Sciatic nerve (tissue), 2 donors: ENCODE measurements at places on chromosomes 3 and 15.

- DNase-seq = no peak
Measured at GRCh38 chr3:9786825-9787669, 5.2 kb downstream of the TADA3 start.

- DNase-seq = peak; percentile 30
Measured at GRCh38 chr3:186994000-186994955, 64.0 kb downstream of the ST6GAL1 start.

- no peak for DNase-seq
Measured at GRCh38 chr3:129689036-129689435, 82.6 kb upstream of the PLXND1 start.

DNA sequence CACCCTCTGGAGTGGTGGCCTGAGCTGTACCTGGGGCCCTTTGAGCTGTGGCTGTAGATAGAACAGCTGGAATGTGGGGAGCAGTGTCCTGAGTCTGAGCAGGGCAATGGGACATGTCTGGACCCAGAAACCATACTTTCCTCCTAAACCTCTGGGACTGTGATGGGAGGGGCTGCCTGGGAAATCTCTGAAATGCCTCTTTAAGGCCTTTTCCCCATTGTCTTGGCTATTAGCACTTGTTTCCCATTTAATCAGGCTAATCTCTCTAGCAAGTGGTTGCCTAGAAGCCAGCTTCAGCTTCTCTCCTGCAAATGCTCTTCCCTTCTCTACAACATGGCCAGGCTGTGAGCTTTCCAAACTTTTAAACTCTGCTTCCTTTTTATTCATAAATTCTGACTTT, 58.5 kb upstream of the SPATA16 start:
- no peak for DNase-seq

GRCh38 chr15:40959331-40960141, 6.3 kb downstream of the CHAC1 start:
- no peak for DNase-seq

- no peak for DNase-seq
Measured at GRCh38 chr15:50190723-50191122, 8.7 kb downstream of the SLC27A2 start.

GRCh38 chr15:22978691-22979237, 1.4 kb downstream of the CYFIP1 start:
- peak; percentile 36 for DNase-seq

DNA sequence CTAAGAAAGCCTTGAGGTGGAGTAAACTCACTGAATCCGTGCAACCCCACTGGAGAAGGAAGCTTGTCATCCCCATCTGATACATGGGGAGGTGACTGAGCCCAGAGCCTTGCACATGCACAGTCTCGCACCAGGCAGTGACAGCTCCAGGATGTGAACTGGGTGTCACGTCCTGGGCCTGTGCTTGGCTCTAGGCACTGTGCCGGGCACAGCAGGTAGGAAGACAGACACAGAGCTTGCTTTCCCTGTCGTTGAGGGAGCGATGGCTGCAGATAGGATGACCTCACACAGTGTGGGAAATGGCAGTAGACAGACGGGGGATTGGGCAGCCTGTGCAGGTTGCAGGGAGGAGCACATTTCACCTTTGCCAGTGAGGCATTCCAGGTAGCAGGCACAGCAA, 12.2 kb upstream of the ATP2B2 start:
- DNase-seq = peak; percentile 19

DNA sequence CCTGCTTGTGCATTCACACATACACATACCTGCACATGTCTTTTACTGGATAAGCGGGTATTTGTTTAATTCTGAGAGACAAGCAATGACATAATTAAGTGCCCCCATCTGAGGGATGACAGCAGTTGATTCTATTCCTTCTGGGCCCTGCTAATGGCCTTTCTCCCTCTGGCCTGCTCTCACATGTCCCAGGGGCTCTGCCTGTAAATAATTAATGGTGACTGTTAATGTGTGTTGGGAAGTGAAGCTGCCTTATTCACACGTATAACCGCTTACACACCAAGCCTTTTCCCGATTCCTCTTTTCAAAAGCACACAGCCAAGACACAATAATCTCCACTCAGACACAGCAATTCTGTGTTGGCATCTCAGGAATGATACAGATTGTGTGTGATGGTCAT, 47.8 kb downstream of the LRRK1 start:
- DNase-seq = no peak

DNA sequence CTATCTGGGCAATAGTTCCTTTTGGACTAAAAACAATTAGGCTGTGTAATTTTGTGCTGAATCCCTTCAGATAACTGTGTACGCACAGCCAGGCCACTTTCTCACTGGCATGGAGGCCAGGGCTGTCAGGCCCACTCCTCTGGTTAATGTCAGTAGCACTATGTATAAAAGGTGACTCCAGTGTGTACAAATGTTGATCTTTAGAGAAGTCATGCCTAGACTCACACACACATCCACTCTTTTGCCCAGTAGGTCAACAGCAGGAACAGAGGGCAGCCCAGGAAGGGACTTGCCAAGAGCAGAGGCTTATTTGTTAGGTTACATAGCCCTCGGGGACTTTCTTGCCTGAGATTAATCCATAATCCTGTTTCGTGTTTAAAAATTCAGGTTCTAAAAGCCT, 416.6 kb upstream of the WNT5A start:
- no peak for DNase-seq

DNA sequence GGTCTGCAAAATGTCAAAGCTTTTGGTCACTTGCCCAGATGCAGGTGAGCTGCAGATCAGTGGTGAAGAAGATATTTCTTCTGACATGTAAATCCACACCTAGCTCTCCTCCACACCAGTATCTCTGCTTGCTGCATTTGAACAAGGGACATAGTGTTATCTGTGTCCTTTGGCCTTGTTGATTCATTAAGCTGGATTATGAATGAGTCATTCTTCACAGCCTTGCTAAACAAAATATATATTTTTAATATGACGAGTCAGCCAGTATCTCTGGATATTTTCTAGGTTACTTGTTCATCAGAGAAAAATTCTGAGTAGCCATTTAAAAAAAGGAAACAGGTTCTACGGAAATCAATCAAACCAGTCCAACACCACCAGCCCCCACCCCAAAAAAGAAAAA, 190.6 kb upstream of the ADAMTS9 start:
- no peak for DNase-seq

DNA sequence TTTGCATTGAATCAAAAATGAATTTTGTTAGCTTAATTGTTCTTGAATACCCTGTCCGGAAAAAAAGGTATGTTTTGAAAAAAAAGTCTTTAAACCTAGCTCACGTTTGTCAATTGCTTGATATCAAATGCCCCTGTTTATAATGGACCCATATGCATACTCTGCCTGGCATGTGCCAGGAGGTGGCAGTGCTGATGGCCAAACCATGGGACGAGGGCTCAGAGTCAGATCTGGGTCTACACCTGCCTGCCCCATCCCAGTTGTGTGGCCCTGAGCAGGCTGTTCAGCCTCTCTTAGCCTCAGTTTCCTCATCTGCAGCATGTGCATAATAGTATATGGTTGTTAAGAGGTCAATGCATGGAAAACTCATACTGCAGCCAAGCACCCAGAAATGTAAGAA, 38.8 kb downstream of the PRKCD start:
- no peak for DNase-seq

DNA sequence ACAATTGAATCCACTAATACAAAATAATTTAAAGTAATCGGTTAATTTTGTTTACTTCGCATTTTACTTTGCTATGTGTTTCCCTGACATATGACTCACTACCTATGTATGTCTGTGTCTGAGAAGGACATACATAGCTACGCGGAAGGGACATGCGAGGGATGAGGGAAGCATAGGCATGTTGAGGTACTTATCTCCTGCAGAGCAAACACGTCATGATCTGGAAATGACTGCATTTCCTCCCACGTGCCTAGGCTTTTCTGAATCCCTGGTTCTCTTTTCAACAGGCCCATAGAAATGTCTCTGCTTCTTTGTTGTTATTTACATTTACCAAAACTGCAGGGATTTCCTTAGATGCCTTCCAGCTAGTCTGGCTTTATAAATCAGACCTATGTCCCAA, 27.5 kb downstream of the ALCAM start:
- no peak for DNase-seq

DNA sequence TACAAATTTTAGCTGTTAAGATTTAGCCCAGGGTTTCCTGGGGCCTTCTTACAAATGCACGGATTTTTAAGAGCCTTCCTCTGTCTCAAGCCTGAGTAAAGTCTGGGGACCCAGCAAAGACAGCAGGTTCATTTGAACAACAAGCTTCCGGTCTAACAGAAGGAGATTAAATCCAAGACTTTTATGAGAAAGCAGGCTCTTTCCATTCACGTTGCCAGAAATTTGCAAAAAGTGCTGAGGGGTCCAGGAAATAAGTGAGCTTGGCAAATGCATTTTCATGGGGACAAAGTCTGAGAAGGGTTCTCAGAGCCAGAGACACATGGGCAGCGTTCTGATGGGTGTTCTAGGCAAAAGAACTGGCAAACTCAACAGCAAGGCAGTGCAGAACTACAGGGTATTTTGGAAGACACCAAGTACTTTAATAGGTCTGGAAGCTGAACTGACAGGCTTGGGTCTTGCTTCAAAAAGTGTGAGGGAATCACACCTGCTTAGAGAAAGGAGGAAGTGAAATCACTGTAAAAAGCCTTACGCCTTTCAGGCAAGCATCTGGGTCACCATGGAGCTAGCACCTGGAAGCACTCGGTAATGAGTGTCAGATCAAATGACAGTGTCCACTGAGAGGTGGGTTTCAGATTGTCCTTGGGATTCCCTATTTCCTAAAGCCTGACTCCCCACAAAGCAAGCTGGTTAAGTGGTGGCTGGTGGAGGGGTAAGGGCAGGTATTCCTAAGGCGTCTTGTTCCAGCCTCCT, 115.8 kb upstream of the ARHGEF3 start:
- DNase-seq = no peak

- no peak for DNase-seq
Measured at GRCh38 chr3:46298871-46299607, 54.9 kb upstream of the CCR2 start.

DNA sequence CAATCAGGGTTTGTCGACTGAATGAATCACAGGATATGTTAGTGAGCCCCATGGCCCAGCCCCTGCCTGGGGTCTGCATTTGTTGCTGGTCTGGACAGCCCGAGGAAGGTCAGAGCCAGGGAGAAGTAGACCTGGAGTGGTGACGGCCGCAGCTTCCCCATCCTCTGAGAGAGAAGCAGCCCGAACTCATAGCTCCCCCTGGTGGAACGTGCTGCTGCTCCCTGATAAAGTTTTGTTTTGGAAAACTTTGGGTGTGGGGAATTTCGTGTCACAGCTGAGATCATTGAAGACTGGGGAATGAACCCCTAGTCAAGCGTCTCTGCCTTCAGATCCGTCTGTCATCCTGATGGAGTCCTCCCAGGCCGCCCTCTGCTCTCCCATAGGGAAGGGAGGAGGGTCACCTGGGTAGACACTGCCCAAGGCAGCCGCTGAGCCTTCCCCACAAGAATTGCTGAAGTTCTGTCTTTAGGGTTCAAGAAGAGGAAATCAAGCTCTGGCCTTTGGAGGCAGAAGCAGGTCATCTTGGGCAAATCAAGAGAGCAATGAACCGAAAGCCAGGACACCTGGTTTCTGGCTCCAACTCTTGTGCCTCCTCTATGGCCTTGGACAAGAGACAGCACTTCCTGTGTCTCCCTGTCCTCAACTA, 60.5 kb downstream of the GLDN start:
- no peak for DNase-seq

- no peak for DNase-seq
Measured at GRCh38 chr3:150220041-150220440, 188.1 kb upstream of the TSC22D2 start.

DNA sequence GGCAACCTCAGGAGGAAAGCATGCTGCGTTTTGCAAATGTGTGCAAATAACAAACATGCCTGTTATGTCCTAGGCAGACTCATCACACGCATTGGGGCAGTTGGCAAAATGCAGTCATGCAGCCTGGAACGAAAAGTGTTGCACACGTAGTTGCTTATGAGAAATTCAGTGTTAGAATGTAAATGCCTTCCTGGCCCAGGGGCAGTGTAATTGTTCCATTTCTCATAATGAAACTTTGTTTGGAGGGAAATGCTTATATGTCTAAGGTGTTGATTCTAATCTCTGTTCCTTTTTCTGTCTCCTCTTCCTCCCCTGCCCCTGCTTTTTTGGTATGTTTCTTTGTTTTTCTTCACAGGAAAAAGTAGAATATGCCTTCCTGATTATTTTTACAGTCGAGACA, 156.0 kb downstream of the CACNA1D start:
- DNase-seq = no peak

DNA sequence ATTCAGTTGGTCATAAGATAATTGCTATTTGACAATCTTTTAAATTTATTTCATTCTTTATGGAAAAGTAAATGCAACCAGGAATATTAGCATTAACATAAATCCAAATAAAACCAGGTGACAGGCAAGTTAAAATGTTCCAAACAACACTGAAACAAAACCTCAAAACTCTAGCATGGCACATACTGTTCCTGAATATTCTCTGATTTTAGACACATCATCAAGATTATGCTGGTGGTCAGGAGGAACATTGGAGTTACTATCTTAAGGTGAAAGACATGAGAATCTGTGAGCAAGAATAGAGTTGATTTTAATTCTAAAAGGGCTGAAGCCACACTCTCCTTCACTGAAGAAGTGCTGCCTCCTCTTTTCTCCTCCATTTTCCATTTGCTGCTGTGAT, 421.0 kb upstream of the THBS1 start:
- DNase-seq = no peak

DNA sequence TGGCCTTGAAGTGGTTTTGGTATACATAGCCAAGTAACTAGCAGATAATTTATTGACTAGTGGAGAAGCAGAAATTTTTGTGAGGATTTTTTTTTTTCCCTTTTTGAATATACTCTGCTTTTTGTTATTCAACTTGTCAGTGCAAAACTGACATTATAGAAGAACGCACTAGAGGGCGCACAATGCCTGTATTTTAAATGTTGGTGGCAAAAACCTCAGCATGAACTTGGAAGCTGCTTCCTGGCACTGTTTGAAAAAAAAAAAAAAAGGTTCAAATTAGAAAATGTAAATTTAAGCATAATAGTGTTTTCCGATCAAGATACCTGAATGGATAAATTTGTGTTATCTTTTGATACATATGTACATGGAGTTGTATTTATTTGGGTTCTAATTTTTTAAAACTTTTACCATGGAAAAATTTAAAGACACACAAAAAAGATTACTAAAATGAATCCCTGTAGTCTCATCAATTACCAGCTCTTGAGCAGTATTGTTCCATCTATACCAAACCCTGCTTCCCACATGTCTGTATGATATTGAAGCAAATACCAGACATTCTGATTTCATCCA, 56.0 kb downstream of the SLC25A26 start:
- peak; percentile 72 for DNase-seq

- DNase-seq = no peak
Measured at GRCh38 chr15:92958105-92958504, 58.0 kb downstream of the CHD2 start.

DNA sequence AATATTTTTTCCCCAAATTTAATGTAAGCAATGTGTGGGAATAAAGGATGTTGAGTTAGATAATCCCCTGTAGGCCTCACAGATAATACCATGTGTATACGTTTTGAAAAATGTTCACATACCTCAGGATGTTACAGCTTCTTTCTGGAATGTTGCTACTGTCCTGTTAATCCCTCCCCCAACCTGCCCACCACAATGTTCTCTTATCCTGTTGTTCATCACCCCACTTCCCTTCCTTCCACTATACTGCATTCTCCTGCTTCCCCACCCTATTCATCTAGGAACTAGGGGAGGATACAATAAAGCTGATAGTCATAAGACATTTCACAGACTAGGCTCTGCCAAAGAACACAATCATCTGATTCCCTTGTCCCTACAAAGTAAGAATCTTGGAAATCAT, 92.1 kb downstream of the IGF2BP2 start:
- DNase-seq = no peak

GRCh38 chr3:112681822-112682325, 40.9 kb upstream of the CCDC80 start:
- DNase-seq = no peak
